Activated gamma-delta T cell treated with Interleukin-2 at 50 U/mL for 16 hours (primary cell): ENCODE measurements at places on chromosomes 7 and 10.
A peak's percentile ranks its signal among the peaks of the same experiment; 100 is the strongest.

DNA sequence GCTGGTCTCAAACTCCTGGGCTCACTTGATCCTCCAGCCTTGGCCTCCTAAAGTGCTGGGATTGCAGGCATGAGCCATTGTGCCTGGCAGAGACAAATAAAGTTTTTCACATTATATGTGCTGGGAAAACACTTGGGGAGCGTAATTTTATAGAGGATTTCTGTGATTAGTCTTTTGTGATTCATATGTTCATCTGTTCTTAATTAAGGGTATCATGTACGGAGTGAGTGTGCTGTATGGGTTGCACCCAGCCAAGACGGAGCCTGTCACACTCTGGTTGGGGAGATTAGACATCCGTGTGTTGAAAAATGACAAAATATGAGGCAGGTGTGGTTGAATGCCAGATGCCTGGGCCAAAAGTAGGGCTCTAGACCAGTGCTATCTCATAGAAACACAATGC is 10.3 kb downstream of the ADRB1 start:
- DNase-seq, result no peak

DNA sequence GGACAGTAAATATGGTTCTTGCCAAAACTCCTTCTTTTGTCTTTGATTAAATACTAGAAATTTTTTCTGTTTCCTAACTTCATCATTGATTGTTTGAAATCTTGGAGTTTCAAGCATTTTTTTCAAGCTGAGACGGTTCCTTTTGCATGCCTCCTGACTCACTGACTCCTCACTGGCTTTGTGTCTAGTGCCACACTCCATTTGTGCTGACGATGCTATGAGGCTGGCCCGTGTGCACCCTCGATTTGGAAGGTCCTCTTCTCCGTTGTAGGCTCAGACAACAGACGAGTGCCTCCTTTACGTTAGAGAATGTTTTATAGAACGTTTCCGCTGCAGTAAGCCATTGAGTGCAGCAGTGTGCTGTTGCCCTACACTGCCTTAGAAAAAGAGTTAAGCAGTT is 10.8 kb upstream of the CSGALNACT2 start:
- DNase-seq, result no peak

DNA sequence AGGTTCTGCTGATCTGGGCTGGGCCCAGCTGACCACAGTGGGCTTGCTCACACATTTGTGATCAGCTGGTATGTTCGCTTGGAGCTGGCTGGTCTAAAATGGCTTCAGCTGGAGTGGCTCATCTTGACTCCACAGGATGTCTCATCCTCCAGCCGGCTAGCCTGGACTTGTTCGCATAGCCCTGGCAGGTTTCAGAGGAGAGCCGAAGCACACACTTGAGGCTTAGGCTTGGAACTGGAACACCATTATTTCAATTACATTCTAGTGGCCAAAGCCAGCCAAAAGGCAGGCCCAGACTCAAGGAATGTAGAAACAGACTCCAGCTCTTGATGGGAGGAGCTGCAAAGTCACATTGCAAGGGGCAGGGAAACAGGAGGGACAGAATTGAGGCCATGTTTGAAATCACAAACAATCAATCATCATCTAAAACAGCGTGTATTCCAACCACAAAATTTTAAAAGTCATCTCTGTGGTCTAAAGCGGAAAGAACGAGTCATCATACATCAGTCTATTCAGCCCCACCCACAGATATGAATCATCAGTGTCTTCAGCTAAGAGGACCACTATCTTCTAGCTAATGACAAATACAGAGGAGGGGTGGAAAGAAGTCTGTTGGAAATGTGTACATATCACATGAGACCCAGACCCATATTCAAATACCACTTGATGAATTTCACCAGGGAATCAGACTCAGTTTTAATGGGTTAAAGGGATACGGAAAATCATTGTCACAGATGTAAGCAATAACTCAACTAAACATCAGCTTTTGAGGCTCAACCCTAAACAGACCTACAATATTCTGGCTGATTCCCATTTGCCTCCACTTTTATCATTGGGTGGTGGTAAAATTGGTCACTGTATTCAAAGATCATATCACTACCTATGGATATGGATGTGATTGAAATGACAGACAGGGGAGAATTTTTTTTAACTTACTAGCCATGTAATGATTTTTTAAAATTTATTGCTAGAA is 139.0 kb upstream of the MKLN1 start:
- DNase-seq, result peak; percentile 41

DNA sequence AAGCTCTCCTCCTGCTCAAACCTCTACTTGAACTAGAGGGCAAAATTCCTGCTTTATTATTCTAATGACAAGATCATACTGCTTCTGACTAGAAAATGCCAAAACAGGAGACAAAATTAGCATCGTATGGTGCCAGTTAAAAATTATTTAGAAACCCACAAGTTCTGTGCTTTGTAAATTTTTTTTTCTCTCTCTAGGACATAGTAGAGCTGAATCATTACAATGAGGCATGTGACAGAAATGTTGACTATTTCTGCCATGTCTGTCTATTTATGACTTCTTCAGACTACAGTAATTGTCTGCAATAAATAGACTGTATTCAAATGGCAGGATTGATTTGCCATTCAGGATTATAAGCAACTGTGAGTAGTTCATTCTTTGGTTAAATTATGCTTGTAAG is 335.8 kb downstream of the PRPF18 start:
- DNase-seq, result no peak

DNA sequence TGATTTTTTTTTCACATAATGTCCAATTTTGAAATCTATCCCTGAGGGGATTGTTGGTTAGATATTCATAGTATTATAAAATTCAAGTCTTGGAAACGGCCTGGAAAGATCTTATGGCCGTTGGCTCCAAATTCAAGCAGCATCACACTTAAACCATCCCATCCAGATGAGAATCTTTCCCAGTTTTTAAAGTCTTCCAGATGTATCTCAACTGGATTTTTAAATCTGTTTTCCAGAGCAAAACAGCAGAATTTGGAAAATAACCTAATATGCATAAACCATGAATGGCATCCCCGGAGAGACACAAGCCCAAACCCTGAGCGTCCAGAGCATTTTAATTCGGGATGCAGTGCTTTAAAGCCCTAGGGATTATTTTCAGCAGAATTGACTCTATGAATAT is 208.2 kb upstream of the PRKCQ start:
- DNase-seq, result no peak

DNA sequence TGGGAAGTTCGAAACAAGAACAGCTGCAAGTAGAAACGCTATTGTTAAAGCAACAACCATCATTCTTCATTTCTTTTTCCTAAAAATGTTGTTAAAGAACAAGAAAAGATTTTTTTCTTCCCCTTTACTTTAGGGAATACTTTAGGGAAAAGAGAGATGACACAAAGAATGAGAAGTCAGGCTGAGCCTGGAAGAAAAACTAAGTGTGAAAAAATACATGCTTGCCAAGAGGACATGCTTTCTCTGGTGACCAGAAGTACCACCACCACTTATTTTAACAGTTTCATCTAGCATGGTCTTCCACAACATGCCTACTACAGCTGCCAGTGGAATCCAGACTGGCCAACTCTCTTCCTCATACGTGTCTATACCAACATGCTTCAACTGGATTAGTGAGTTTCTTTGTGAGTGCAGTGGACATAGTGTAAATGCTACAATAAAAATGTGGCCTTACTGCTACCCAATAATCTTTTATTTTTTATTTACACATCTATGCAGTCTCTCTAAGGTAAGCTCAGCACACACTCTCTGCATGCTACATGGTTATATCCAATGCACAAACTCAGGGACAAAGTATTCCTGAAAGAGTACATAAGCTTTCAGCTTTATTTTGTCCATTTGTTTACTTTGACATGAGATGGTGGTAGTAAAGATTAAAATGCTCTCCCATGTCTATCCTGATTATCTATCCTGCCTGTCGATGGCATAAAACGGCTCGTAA is 196.2 kb downstream of the TAX1BP1 start:
- no peak for DNase-seq

DNA sequence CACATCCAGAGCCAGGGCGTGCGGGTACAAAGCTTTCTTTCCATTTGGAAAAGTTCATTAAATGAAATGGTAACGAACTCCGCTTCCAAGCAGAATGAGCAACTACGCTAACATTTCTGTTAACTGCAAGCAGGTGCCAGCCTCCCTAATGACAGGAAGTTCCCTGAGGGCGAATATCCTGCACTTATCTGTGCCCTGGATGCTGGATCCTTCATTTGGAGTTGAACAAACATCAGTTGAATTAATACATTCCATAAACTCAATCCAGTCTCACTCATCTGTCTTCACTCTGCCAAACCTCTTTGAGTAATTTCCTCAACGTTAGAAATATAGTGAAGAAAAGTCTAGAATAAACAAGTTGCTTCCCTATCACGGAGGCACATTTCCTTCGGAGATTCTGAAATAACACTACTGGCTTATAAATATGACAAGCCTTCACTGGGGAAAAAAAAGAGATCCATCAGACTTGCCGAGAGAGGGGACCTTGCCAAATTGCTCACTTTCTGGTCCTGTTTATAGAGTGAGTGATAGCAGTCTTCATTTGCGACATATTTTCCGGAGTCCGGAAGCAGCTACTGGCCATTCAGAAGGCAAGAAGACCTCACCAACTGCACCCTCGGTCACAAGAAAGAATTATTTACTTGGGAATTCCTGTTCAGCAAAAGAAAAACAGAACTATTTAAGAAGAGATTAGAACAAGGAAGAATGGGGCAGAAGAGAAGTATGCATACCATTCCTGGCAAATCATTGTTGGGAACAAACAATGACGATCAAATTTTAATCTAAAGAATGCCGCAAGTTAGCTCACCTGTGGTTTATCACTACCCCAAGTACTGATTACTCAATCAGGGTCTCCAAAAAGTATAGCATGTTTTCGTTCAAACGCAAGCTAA is 196.4 kb downstream of the FAM107B start:
- DNase-seq, result no peak

DNA sequence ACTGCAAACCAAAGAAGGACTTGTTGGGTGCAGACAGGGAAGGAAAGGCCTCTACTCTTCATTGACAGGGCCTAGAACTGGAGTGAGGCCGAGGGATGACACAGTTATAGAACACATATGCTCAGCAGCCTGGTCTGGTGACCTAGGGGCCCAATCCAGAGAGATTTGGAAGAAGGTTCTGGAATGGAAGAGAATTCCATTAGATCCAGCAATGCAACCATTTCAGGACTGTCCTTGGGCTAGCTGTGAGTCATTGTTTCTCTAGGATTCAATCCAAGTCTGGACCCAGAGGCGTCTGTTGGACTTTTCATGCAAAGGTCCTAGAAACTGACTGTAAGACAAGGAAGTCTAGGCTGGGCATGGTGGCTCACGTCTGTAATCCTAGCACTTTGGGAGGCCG is 59.2 kb downstream of the WIPF3 start:
- no peak for DNase-seq

DNA sequence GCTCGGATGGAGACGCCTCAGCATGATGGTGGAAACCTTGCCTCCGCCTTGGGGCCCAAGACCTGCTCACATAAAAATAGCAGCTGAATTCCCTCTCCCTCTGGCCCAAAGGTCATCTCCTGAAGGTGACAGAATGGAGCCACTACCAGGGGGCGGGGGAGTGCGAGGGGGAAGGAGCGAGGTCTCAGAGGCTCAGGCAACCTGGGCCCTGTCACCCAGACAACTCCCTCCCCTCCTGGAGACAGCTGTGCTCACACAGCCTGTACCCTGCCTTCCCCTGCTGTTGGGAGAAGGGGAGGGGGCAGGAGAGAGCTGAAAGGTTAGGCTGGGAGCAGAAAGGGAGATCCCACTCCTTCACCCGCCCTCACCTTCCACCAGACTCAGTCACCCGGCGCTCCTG is 173.0 kb upstream of the RHEB start:
- no peak for DNase-seq

DNA sequence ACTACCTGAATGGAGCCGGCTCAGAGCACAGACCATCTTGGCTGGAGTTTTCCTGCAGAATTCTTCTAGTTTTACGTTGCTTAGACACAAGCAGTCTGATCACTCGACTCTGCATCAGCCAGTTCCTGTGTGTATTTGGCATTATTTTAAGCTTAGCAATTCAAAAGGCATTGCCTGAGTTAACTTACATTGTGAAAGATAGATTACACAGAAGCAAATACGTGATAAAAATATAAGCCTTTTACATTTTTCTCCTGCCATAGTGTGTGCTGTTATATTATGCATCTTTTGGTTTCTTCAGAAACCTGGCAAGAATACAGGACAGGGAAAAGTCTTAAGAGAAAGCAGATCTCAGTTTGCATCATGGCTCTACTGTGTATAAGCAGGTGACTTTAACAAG is 98.1 kb downstream of the LRRC4 start:
- DNase-seq, result no peak

GRCh38 chr7:124489925-124490324 is 275.7 kb downstream of the GPR37 start:
- DNase-seq, result no peak

DNA sequence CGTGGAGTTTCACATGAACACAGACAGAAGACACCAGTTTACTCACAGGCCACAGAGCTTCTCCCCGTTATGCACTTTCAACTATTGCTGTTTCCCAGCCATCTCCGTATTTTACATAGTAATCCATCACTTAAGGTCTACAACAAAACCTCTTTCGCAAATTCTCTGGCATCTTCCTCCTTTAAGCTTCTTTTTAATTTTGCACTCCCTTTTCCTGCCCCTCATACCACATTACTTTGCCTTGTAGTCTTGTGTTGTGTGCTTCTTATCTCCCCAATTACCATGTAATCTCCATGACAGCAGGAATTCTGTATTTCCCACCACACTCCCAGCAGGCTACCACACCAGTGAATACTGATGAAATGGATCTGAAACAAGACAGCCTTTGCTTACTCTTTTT is 87.3 kb downstream of the ODAD2 start:
- DNase-seq, result no peak

DNA sequence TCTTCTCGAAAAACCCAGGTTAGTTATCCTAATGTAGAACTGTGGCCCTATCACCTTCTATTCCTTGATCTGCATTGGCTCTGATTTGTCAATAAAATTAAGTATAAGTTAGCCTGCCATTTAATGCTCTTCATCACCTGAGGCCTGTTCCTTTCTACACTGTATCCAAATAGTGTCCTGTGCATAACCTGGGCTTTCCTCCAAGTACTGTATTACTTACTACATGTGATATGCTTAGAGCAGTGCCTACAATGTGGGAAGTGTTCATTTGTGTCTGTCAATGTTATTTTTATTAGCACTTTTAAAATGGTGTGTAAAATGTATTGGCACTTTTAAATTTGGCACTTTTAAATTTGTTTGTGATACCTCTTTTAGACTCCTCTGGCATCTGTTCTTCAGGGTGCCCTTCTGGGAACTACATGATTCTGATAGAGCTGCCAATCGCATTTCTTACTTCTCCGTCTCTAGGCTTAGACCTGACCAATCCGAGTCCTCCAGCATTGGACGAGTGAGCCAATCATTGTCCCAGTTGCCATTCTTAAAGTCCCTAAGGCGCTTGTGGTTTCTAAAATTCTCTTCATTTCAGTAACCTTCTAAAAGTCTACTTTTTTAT is 85.5 kb downstream of the GNAI1 start:
- no peak for DNase-seq

- peak; percentile 99 for DNase-seq
Observed at GRCh38 chr7:143287935-143288826, at the start of gene CASP2. TSS of gene CASP2 (plus strand) at chr7:143288351. CDS start at chr7:143288456, 105 bp downstream.

DNA sequence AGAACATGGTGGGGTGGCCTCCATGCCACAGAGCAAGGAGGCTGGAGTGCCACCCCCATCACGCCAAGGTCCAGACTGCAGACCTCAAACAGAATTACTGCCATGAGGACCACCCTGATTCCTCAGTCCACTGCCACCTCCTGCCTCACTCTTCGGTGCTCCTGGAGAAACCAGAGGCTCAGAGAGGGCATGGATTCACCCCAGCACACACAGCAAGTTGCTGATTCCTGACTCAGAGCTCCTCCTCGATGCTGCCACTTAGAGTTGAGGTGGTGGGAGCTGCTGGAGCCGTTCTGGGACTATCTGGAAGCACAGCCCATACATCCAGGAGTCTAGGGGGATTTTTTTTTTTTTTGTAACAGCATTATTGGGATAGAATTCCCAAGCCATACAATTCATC is 22.0 kb upstream of the MYL10 start:
- no peak for DNase-seq
